ENCODE measurements at places on chromosomes 2 and 18.

- DNase-seq: no peak
These were observed 201.6 kb upstream of the TWIST2 start for GRCh38 chr2:238646281-238646680.

DNA sequence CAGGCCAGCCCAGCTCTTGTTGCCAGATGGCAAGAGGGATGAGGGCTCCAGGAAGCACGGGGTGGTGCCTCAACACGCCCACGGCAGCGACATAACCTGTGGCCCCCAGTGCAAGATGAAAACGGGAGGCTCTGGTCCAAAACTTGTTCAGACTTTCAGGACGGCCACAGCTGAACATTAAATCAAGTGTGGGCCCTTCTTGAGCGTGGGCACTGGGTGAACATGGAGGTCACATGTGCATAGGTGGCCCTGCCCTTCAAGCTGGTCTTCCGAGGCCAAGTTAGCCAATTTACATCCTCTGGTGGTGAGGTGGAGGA is 77.5 kb downstream of the NDUFA10 start:
- no peak for DNase-seq

- DNase-seq: no peak
These were observed 356.1 kb upstream of the ZC3H15 start for GRCh38 chr2:186129767-186130581.

DNA sequence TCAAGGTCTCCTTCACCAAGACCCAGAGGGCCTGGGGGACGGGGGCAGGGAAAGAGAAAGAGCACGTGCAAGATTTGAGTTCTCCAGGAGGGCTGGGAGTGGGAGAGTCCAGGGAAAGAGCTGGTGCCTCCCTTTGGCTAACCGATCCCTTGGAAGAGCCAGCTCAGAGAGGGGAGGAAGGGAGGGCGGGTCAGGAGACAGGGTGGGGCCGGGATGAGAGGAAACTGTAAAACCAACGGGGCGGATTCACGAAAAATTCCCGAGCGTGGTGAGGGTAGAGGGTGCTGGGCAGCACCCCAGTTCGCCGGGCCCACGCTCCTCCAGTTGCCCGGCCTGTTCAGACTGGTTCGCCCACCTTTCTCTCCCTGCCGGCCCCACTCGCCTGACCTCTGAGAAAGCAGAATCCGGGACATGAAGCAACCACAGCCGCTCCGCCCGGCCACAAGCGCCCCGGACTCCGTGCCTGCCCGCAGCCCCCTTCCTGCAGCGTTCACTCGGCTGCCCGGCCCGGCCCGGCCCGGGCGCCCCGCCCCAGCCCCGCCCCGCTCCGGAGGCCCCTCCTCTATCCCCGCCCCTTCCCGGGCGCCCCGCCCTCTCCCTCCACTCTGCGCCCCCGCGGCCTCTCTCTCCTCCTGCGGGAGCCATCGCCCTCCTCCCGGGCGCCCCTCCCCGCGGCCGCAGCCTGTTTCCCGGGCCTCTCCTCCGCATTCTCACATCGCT is 230.9 kb upstream of the SMAD2 start:
- DNase-seq: peak; percentile 49

DNA sequence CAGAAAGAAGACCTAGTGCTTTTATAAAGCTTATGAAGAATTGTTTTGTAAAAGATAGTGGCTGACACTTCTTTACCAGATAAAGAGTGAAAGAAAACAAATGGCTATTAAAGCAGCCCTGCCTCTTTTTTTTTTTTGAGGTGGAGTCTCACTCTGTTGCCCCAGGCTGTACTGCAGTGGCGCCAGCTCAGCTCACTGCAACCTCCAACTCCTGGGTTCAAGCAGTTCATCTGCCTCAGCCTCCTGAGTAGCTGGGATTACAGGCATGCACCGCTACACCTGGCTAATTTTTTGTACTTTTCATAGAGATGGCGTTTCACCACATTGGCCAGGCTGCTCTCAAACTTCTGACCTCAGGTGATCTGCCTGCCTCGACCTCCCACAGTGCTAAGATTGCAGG is 12.9 kb downstream of the ARPC2 start:
- no peak for DNase-seq

GRCh38 chr2:237310515-237311114 is 103.3 kb downstream of the COL6A3 start:
- no peak for DNase-seq

DNA sequence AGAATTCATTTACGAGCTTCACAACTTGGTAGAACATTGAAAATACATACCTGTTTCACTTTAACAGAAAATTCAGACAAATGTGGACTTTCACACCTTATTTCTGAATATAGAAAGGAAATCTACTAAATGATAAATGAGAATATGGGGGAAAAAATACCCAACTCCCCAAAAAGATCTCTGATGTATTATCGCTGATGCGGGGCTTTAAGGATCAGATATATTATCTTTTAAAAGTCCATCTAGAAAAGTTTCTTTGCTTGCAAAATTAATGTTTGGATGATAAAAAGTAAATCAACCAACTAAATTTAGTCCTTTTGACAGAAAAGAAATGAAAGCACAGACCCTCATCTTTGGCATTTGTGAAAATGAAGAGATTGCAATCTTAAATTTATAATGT is 540.1 kb upstream of the CHAC2 start:
- DNase-seq: no peak

DNA sequence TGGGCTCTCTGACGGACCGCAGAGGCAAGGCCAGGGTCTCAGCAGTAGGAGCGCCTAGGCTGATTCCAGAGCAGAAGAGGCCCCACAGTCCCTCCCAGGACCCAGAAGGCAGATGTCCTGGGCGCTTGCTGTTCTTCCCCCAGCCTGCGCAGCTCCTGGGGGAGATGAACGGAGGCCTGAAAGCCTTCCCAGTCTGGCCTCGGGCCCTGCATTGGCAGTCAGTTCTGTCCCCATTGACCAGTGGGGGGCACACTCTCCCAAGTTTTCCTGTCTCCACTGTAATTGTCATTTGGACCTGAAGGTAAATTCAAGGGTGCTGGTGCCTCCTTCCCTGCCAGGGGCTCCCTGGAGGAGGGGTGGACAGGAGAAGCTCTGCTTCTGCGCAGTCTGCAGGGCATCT is 345.7 kb downstream of the CYP26B1 start:
- DNase-seq: no peak

DNA sequence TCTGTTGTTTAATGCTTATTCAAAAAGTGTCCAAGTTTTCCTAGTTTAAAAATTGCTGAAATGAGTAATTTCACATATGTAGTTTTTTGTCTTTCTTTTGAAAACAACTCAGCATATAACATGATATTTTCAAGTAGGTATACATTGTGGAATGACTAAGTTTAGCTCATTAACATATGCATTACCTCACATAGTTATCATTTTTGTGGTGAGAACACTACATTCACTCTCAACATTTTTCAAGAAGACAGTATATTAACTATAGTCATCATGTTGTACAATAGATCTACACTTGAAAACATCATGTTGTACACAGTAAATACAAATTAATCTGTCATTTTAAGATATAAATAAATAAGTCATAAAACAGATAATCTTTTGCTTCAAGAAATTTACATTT is 340.0 kb downstream of the CCDC85A start:
- DNase-seq: no peak

DNA sequence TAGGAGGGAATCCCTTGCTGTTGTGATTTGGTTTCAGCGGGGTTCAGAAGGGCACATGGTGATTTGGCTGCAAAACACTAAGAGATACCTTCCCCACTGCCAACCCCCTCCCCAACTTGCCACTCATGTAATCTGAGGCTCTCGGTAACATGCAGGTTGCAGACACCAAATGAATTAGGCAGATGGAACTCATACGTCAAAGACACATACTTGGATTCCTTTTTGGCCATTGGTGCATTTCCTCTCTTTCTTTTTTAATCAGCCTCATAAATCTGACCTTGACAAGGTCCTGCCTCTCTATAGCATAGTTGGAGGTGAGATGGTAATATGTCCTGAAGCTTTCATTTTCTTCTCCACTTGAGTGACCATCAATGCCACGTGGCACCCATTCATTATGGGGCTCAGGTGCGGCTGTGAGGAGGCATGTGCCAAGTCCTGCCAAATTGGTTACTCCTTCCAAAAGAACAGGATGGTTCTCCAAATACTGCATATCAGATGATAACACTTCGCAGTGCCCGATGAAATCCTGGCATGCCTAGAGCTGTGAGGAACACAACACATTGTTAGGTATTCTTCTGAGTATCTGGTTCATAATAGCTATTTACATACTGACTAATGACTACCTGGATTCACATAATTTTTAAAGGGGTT is 8.3 kb upstream of the TMEM178A start:
- no peak for DNase-seq

GRCh38 chr18:42864876-42865275 is 250.6 kb downstream of the RIT2 start:
- DNase-seq: no peak

- no peak for DNase-seq
These were observed 16.6 kb upstream of the TTL start for GRCh38 chr2:112465382-112465781.

DNA sequence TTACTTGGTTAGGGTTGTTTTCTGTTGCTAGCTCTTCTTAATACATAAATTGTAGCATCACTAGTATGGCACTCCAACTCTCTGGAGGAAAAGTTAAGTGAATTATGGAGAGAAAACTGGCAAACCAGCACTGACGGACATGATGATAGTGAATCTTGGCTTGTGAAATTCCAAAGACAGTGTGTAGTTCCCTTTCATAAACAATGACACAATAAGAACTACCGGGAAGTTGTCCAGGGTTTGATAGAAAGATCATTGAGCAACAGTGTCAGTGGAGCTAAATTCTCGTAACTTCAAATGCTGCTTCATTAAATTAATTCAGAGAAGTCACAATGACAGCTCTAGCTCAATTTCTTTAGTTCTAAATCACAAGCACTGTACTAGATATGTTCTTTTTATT is 66.5 kb downstream of the RIT2 start:
- no peak for DNase-seq

All from stimulated activated CD8-positive, alpha-beta memory T cell treated with anti-CD3 and anti-CD28 coated beads, Interleukin-15, amount 100 ng/mL, for 24 hours (primary cell).